Stimulated activated CD4-positive, alpha-beta T cell treated with anti-CD3 and anti-CD28 coated beads, Interleukin-1b, Interleukin-23, amount 100 ng/mL, for 4 hours (primary cell): ENCODE measurements at places on chromosomes 13 and 19.

- no peak for DNase-seq
Measured at GRCh38 chr13:34350671-34351070, 532.7 kb downstream of the RFC3 start.

DNA sequence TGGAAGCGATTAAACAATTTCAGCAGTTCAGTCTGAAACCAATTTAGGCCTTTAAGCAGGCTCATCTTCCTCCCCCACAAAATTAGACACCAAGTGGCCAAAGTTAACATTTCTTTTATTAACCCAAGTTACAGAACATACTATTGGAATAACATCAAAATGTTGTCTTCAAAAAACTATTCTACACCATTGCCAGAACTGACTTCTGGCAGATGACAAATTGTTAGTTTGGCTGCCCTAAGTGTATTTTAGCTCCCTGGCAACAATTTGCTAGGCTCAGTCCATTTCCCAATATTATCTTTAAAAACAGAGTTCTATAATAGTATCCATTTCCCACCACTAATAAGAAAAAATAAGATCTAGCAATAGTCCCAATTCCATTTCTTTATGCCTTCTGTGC, 107.8 kb downstream of the SGCG start:
- DNase-seq = no peak

DNA sequence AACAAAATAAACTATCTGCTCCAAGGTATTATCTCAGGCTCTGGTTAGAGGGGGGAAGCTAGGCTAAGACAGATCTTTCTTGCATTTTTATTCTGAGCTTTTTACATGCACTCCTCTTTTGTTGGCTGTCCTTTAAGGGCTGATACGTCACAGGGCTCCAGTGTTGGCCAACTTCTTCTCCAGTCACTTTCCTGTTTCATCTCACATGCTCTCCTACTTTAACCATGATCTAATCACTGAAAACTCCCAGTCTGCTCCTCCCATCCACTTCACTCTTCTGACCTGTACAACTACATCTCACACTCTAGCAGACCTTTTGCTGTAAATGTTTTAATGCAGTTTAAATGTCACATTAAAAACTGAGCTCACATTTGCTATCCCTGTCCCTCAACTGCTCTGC, 510.0 kb upstream of the KLF12 start:
- no peak for DNase-seq

GRCh38 chr13:27919659-27919933, 204 bp upstream of the PDX1 start:
- no peak for DNase-seq

GRCh38 chr13:111902726-111903125, 164.2 kb upstream of the SOX1 start:
- DNase-seq = no peak

DNA sequence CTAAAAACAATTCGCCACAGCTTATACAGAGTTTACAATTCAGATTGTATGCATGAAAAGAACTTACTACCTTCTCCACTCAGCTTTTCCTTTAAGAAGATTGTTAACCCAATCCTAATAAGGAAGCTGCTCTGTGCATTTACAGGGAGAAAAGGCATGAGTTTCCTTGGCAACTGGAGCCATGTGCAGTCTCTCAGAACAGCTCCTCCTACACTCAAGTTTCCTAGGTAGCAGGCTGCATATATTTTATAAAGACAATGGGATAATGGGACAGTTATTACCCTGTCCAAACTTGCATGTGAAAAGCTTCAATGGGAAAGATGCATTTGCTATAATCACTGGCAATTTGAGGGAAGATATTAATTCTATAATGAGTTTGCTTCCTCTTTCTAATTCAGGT, 125.5 kb upstream of the TRPC4 start:
- DNase-seq = no peak

- no peak for DNase-seq
Measured at GRCh38 chr13:27636589-27637288, 15.0 kb downstream of the POLR1D start.

GRCh38 chr13:110676595-110677587, 29.0 kb downstream of the CARS2 start:
- DNase-seq = no peak

GRCh38 chr13:76885203-76886004, 801 bp downstream of the KCTD12 start:
- peak; percentile 36 for DNase-seq
